Muscle of back (tissue), 13 donors: ENCODE measurements at places on chromosomes 16 and 17. TPM values are rescaled to one million over a fixed set of nuclear protein-coding genes. Genes with fewer than 3 reads are reported as not detected.

The YPEL2 gene
- polyA plus RNA-seq = 13.4 TPM

The MEFV gene
- 0.41 TPM for polyA plus RNA-seq

The SDR42E1 gene
- 1.9 TPM for polyA plus RNA-seq

DNA sequence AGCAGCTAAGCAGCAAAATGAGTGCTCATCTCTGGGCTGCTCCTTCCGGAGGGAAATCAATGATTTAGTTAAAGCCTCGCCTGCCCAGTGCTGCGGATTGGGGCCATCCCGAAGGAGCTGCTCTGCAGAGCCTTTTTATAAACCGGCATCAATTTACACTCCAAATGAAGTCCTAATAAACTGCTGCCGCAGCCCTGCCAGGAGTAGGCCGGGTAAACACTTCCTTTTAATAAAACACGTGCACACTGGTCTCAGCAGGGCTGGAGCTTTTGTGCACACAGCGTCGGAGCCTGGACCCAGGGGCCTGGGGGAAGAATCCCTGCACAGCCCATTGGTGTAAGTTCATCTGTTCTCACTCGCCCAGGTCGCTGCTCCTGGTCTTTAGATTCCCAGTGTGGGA lies 79.6 kb upstream of the HS3ST2 start:
- no peak for DNase-seq

- no peak for DNase-seq
Observed at GRCh38 chr16:86198206-86199118, 299.5 kb downstream of the IRF8 start.

DNA sequence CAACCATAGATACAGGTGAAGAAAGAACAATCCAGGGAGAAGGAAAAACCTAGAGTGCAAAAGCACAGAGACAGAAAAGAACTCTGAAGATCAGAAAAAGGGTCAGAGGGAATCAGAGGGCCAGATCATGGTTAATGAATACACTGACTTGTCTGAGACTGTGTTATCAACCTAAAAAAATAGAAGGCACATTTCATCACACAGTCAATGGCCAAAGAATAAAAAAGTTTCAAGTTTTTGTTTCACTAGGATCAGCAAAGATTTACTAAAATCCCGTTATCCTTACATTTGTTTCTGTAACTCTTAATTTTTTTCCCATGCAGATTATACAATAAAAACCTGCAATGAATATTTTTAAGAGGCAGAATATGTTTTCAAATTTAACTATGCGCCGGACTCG lies 38.5 kb downstream of the CNOT1 start:
- no peak for DNase-seq

- DNase-seq = no peak
Observed at GRCh38 chr17:8345951-8346665, 6.5 kb downstream of the ODF4 start.

DNA sequence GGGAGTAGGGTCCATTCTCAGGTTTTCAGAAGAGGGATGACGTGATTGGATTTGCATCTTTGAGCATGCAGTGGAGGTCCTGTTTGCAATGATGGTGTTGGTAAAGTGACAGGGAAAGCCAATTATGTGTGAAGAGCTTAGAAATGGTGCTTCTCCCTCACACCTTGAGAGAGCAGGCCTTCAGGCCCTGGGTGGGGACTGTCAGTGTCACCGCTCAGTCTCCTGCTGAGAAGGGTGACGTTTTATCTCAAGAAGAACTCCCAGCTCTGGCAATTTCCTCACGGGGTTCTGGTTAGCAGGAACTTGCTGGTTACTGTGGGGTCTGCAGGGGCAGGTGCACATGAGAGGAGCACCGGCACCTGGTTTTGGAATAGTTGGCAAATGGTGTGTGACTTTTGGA lies 11.2 kb downstream of the PLCG2 start:
- no peak for DNase-seq

DNA sequence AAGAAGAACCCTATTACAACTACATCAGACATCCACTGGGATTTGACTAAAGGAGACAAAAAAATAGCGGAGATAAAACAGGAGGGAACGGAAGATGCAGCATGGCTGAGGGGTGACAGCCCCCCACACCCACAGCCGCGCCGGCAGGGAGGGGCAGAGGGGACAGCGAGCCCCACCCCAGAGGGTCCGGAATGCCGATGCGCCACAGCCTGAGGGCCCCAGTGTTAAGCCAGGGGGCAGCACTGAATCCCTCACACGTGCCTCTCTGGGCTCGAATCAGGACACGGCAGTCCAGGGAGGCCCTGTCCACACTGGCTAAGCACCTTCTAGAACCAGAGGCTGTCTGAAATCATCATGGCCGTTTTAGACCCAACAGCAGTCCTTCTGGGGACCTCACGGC lies 18.8 kb downstream of the MAP1LC3B start:
- DNase-seq = no peak

DNA sequence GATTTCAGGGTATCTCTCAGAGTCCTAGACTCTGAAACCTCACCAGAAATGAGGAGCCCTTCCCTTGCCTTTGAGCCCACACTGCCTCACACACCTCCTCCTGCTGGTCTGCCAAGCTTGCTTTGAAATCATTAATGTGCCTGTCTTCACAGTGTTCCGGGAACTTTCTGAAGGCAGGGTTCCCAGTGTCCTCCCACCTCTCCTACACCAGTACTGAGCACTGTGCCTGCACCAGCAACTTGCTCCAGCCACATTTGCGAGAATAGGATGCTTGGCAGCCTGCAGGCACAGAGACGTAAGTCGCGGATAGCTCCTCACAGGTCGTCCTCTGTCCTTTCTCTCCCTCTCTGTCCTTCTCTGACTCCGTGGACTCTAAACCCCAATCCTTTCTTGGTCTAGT lies 408.4 kb upstream of the EEF2KMT start:
- DNase-seq = no peak
